ENCODE measurements at places on chromosomes 3 and 15. TPM values are rescaled to one million over a fixed set of nuclear protein-coding genes. Genes with fewer than 3 reads are reported as not detected.

The NR1I2 gene
- 0.67 TPM for total RNA-seq

The FANCD2OS gene
- total RNA-seq = not detected

The ZNF717 gene
- 9.1 TPM for total RNA-seq

The LRRK1 gene
- total RNA-seq = 0.57 TPM

The RYK gene
- 19.2 TPM for total RNA-seq

The CACNA1D gene
- total RNA-seq = 0.13 TPM

The SNX22 gene
- 0.42 TPM for total RNA-seq

The DCLK3 gene
- total RNA-seq = not detected

The FBXO40 gene
- not detected for total RNA-seq
